ENCODE measurements at places on chromosomes 1 and 21.

- DNase-seq, result no peak
Observed at GRCh38 chr21:44267655-44268142, 6.0 kb upstream of the DNMT3L start.

- DNase-seq, result no peak
Observed at GRCh38 chr1:56676571-56677035, 31.5 kb downstream of the PRKAA2 start.

DNA sequence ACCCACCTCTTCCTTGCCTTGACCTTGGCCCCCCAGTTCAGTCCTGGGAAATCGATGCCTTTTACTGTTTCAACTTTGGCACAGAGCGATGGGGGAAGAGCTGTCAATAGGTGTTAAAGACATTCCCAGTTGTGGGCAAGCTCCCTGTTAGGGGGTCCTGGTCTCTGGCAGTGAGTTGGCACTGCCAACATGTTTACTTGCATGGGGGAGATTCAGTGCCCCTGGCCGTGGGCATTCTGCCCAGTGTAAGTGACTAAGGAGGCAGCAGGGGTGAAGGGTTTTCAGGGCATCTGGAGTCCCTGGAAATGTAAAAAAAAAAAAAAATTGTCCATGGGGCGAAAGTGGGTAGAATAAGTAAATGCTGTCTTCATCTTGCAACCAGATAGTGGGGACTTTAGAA, 407.0 kb downstream of the PTPRU start:
- no peak for DNase-seq

DNA sequence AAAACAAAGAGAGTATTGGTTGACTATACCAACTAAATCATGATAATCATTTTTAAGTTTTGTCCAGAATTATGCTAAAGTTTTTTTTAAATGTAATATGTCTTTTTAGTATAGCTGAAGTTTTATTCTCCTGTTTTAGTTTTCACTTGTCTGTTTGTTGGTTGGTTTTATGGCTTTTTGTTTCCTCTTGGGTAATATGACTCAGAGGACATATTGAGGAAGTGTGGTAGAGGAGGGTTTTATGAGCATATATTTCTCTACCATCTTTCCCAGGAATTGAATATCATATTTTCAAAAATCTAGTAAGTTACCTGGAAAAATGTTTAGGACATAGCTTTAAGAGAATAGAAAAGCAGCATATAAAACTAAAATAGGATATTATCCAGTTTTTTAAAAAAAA, 68.6 kb upstream of the MCOLN3 start:
- DNase-seq, result no peak

- no peak for DNase-seq
Observed at GRCh38 chr1:34694383-34694782, 60.5 kb upstream of the GJB5 start.

GRCh38 chr1:202516434-202516877, 168.0 kb downstream of the PPP1R12B start:
- no peak for DNase-seq

DNA sequence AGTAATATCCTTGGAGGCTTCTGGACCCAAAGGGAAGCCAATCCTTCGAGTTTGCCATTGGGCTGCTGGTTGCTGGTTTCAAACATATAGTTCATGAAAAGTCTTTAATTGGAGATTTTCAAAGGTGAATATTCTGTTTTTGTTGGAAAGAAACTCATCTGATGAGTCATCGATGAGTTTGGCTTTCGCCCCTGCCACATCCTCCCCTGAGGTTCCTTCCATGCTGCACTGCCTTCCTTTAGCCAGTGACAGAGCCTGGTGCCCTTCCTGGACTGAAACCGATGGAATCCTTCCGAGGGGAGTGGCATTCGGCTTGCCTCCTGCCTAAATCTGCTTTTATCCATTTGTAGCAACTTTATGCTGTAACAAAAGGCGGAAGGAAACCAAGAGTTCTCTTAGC, 550.0 kb downstream of the KIF26B start:
- no peak for DNase-seq

DNA sequence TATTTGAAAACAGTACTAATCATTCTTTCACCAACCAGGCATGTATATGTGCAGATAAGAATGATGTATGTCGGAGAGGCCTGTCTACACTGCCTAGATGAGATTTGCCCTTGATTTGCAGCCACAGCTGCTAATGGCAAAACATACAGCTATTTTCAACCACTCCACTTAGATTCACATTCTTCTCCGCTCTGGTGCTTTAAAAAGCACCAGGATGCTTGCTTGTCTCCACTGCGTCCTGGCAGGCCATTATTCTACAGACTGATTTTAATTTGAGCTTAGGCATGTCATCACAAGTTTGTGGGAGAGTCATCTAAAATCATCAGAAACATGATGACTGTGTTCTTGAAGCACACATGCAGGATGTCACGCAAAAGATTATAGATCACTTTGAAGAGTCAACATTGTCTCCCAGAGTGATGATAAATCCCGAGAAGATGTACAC, 119.0 kb upstream of the NRIP1 start:
- DNase-seq, result no peak

- no peak for DNase-seq
Observed at GRCh38 chr1:197388801-197389200, 120.7 kb downstream of the CRB1 start.

- no peak for DNase-seq
Observed at GRCh38 chr1:114043548-114043947, 64.3 kb downstream of the OLFML3 start.

GRCh38 chr1:45038661-45039364, 26.8 kb downstream of the UROD start:
- DNase-seq, result no peak

DNA sequence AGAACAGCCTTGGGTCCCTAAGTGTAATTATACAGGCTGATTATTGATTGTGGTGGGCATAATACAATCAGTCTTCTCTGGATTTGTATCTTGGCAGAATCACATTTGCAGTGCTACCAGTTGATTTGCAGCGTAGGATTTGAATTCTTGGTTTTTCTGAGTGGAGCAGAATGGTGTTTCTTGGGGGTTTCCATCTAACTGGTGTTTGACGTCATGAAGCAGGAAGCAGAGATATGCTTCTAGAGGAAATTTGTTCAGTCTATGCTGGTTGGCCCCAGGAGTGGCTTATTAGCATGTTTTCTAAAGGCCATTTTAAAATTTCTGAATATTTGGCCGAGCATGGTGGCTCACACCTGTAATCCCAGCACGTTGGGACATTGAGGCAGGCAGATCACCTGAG, 3.4 kb downstream of the CTTNBP2NL start:
- no peak for DNase-seq

DNA sequence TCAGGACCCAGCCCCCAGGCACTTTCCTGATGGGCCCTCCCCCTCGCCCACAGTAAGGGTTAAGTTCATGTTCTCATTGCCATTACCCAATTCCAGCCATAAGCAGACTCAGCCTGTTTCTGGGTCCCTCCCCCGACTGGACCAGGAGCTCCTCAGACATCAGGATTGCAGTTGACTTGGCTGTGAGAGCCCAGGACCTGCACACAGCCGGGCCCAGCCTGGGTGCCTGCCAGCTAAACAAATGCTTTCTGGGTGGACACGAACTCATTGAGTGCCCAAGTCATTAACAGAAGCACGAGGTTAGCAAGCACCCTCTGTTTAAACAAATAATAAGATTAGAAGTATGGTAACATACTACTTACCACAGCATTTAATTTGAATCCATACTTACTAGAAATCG, 147.9 kb upstream of the POU3F1 start:
- peak; percentile 33 for DNase-seq

- DNase-seq, result no peak
Observed at GRCh38 chr21:16418226-16418625, 688.4 kb downstream of the USP25 start.

DNA sequence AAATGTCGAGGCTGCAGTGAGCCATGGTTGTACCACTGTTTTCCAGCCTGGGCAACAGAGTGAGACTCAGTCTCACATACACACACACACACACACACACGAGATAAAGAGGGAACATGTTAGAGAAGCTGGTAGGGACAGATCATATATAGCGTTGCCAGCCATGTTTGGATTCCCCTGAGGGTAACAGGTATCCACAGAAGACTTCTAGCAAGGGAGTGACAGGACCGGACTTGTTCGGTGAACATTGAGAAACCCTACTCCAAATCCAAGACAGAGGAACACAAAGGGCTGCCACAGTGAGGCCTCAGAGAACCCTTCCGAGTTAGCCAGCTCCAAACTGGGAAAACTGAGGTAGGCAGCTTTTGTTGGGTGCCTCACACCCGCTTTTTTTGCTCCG, 3.7 kb upstream of the SARS1 start:
- DNase-seq, result no peak

- no peak for DNase-seq
Observed at GRCh38 chr1:183236158-183236725, 50.2 kb downstream of the LAMC2 start.

- no peak for DNase-seq
Observed at GRCh38 chr1:239635276-239635675, 248.9 kb downstream of the CHRM3 start.

- no peak for DNase-seq
Observed at GRCh38 chr21:38623552-38623951, 125.3 kb upstream of the ERG start.

DNA sequence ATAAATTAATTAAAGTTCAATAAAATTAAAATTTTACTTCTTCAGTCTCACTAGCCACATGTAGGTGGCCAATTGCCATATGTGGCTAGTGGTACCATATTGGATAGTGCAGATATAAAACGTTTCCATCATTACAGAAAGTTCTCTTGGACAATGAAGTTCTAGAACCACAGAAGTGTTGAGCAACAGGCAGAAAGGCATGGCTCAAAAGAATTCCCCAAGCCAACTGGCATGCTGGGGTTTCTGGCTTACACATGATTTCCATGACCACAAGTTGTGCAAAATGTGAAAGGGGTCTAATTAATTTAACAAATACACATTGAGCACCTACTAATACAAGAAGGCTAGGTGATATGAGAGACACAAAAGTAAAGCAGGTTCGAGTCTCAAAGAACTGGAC, 72.2 kb upstream of the CDC42BPA start:
- DNase-seq, result no peak

- no peak for DNase-seq
Observed at GRCh38 chr1:64894438-64895196, 71.7 kb downstream of the JAK1 start.

GRCh38 chr1:211813590-211813989, 17.0 kb downstream of the LPGAT1 start:
- no peak for DNase-seq

- no peak for DNase-seq
Observed at GRCh38 chr1:110420023-110420662, 12.6 kb upstream of the LAMTOR5 start.

DNA sequence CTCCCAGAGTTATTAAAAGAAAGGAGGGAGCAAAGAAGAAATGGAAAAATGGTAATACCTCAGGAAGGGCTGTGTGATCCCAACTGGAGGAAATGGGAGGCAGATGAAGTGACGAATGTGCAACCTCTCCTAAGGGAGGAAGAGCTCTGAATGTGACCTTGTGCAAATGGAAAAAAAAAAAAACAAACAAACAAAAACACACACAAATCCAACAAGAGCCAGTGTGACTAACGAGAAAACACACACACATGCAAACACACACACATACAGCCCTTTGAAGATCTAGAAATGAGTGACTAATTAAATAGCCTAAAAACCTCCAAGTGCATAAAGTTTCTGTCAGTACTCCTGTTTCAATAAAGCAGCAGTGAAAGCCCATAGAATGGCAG, 49.0 kb downstream of the CCN1 start:
- no peak for DNase-seq

- DNase-seq, result no peak
Observed at GRCh38 chr1:5973771-5974170, 18.5 kb downstream of the NPHP4 start.

DNA sequence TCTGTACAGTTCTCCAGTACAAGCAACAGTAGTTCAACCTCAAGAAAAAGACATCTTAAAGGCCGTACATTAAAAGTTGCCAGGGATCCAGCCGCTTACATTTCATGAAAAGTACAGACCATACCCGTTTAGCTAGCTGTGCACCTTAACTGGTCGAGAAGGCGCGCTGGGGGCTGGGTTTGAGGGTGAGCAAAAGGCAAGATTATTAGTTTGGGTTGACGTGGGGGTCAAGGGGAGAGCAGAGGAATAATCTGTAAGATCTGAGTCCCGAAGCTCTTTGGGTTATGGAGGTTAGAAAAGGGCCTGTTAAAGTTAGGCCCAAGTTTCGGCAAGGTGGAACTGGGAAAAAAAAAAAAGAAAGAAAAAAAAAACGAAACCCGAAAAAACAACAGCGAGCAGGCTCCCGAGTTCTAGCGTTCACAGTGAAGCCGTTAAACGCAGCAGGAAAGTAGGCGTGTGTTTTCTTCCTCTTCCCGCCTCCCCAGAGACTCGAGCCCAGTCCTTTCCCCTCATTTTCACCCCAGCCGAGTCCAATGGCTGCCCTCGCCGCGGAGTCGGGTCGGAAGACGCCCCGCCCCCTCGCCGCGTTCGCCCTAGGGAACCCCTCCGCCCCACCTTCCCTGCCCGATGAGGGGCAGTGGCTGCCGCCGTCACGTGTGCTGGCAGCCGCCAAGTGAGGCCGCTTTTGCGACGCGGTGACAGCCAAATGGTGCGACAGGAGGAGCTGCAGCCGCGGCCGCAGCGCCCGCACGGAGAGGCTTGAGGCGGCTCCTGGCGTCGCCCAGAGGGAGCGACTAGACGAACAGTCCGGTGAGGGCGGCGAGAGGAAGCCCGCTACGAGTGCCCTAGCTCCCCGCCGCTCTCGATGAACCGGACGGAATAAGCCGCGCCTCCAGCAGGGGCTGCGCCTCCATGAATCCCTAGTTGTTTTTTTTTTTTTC, at the start of gene PKN2:
Gene PKN2, plus strand, starts transcription at position 733 of the 941 bp plus-strand sequence. CDS start 308 bp downstream, outside the sequence.
- peak; percentile 97 for DNase-seq

DNA sequence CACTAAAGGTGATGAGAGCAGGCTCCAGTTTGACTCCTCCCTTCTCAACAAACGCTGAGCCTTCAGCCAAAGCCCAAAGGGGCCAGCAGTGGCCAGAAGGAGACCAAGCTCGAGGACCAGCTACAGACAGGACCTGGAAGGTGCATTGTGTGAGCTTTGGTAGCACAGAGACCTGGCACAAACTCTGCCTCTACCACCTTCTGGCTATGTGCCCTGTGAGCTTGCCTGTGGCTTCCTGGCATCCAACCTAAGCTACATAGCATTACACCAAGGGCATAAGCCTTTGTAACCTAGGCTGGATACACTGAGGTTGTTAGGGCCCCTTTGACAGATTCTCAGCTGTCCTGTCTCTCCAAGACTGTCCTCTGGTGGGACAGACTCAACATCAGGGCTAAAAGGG, 6.6 kb upstream of the VWA5B1 start:
- no peak for DNase-seq

DNA sequence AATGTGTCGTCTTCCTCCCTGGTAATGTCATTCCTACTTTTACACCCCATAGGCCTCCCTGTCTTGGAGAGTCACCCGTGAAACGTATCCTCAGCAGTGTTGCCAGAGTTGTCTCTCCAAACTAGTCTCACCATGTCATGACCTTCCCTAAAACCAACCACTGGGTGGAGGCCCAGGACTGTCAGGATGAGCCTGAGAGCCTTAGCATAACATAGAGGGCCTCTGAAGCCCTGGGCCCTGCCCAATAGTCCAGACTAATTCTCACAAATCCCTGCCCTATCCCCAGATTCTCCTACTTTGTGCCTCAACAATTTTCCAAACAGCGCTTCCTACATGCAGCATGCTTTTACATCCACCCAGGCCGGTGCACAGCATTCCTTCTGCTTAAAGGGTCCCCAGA, 29.3 kb upstream of the HSD3B1 start:
- no peak for DNase-seq

GRCh38 chr1:2545754-2546514, 10.2 kb upstream of the TNFRSF14 start:
- no peak for DNase-seq
